ENCODE measurements at places on chromosomes 5 and 9. TPM values are rescaled to one million over a fixed set of nuclear protein-coding genes. Genes with fewer than 3 reads are reported as not detected.

DNA sequence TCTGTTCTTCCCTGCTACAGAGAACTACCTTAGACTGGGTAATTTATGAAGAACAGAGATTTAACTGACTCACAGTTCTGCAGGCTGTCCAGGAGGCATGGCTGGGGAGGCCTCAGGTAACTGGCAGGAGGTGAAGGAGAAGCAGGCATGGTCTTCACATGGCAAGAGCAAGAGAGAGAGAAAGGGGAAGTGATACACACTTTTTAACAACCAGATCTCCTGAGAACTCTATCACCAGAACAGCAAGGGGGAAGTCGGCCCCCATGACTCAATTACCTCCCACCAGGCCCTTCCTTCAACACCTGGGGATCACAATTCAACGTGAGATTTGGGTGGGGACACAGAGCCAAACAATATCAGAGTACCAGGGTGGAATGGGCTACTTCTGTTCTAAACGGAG is 766.8 kb downstream of the TLE1 start:
- no peak for DNase-seq

GRCh38 chr5:113824307-113824706 is 310.8 kb downstream of the YTHDC2 start:
- DNase-seq, result no peak

DNA sequence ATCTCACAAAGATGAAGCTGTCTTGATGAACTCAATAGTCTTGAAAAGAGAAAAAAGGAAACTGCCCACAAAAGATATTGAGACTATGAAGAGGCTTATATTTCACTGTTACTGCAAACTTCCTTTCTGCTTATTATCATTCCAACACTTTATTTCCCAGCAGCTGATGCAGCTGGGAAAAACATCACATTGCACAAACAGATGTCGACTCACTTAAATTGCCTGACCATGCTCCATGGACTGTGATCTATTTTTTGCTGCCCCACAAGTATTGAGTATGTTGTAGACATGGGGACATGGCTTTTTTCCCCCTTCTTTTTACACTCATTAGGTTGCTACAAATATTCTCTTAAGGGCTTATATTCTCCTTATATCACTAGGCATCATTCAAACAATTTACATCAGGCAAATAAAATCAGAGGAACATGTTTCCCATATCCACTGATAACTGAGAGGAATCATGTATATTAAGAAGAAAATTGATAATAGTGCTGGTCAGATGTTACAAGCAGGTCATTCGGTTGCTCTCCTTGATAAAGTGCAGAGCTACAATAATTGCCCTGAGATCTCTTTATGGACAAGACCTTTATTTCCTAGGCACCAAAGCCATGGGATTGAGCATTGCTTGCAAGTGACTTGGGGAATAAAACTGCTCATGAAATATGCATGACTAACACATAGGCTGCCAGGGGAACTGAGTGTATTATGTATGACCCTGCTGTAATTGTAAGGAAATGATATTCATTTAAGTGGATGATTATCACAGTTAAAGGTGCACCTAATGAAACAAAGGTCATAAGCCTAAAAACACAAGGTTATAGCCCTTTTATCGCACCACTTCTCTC is 509.9 kb downstream of the ZNF608 start:
- DNase-seq, result no peak

- no peak for DNase-seq
These were observed 95.8 kb upstream of the RETREG1 start for GRCh38 chr5:16712620-16713019.

GRCh38 chr5:38548064-38548759 is 8.2 kb downstream of the LIFR start:
- no peak for DNase-seq

- DNase-seq, result no peak
These were observed 59.5 kb downstream of the FGF10 start for GRCh38 chr5:44329716-44330115.

GRCh38 chr5:82673057-82673809 is 395.1 kb upstream of the RPS23 start:
- no peak for DNase-seq

GRCh38 chr9:128062846-128063831 is 4.0 kb downstream of the NAIF1 start:
- DNase-seq, result no peak

DNA sequence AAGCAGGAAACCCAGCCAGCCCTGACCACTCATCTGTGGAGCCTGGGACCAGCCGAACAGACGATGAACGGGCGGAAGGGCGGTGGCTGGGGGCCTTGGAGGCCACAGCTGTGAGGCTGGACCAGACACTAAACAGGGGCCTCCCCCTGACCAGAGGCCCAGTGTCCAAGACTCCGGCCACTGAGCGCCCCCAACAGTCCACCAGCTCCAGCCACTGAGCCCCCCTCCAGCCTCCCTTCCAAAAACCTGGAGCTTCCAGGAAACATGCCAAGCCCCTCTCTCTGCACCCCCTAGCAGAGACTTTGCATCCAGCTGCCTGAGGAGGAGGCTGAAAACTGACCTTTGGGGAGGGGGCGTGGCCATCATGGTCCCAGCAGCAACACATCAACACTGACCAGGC is 23.2 kb downstream of the CNTFR start:
- DNase-seq, result no peak

DNA sequence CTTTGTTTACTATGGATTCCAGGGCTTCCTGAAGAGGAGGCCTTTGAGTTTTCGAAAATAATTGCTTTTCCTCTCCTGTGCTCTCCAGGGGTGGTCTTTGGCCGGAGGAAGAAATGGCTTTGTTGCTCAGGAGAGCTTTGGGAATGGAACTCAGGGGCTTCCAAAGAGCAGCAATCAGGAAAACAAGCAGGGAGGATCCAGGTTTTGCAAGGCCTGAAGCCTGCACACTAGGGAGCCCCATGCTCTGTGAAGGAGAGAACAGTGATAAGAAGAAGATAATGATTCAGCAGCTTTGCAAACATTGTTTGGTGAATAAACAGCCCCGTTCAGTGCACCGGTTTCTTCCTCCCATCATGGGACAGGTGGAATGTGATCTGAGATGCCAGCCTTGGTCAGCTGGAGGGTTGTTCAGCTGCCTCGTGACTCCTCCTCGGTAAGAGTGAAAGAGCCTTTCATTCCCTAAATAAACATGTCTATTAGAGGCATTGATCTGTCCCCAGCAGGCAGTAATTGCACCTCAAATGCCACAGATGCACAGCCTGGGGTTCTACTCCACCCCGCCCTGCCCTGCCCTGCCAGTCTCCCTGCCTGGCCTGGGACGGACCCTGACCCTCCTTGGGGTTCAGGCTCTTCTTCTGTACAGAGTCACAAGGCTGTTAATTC is 11.5 kb upstream of the ALDH1B1 start:
- no peak for DNase-seq

- DNase-seq, result no peak
These were observed 302.8 kb upstream of the RASA1 start for GRCh38 chr5:86964889-86965288.

- no peak for DNase-seq
These were observed 98.1 kb upstream of the NMUR2 start for GRCh38 chr5:152503206-152503605.

- no peak for DNase-seq
These were observed 9.6 kb upstream of the PTGES2 start for GRCh38 chr9:128136816-128137793.

GRCh38 chr9:76371901-76372300 is 22.3 kb downstream of the RFK start:
- no peak for DNase-seq

- DNase-seq, result no peak
These were observed 179.1 kb downstream of the SLIT3 start for GRCh38 chr5:169121630-169122420.

DNA sequence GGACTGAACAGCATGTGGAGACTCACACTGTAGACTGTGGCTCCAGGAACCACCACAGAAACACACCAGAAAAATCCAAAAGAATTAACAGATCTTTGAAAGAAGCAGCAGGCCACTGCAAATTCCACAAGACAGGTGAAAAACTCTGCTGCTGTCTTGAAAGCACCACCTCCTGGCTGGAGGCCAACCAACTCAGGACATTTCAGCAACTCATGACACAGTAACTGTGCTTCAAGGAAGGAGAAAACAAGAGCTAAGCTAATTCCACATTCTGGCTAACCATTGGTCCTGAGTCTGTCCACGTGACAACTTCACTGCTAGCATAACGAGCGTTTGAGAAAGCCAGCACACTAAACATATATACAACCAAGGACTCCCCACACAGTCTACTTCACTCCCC is 625.1 kb downstream of the PRELID2 start:
- no peak for DNase-seq

GRCh38 chr5:111960476-111961215 is 203.7 kb upstream of the NREP start:
- no peak for DNase-seq

- DNase-seq, result no peak
These were observed 161.2 kb downstream of the MPDZ start for GRCh38 chr9:13118313-13118712.

DEPDC1B gene
- total RNA-seq, result 21.2 TPM

REEP2 gene
- 5.1 TPM for total RNA-seq

TRIM32 gene
- total RNA-seq, result 16.0 TPM

PCDHB16 gene
- total RNA-seq, result not detected

SPATA9 gene
- total RNA-seq, result not detected

SH3GL2 gene
- not detected for total RNA-seq

FOXI1 gene
- not detected for total RNA-seq
